ENCODE measurements at places on chromosomes 2 and 18. TPM values are rescaled to one million over a fixed set of nuclear protein-coding genes. Genes with fewer than 3 reads are reported as not detected.

Gene ZFAND2B
- total RNA-seq = 28.2 TPM

- H3K27ac ChIP-seq = no peak overlapping the region
- no peaks in the 10 kb centered on the region for H3K27me3 ChIP-seq
- no peaks in the 10 kb centered on the region for H3K4me1 ChIP-seq
- no peaks in the 10 kb centered on the region for H3K36me3 ChIP-seq
These were observed 188.3 kb upstream of the SLC39A10 start for GRCh38 chr2:195468771-195469170.

- DNase-seq = no peak
- H3K4me1 ChIP-seq = no peaks in the 10 kb centered on the region
- no peaks in the 10 kb centered on the region for H3K36me3 ChIP-seq
These were observed 237.3 kb upstream of the MYT1L start for GRCh38 chr2:2568411-2568810.

Gene LONRF2
- 4.4 TPM for total RNA-seq

DNA sequence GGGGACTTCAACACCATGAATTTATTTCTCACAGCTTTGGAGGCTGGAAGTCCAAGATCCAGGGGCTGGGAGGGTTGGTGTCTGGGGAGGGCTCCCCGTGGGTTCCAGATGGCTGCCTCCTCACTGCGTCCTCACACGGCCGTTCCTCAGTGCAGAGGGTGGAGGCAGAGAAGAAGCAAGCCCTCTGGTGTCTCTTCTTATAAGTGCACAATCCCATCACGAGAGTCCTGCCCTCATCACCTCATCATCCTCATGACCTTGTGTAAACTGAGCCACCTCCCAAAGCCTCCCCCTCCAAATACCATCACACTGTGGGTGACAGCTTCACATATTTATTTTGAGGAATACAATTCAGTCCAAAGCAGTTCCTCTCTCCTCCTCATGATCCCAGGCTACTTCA is 26.3 kb downstream of the TMEM163 start:
- no peaks in the 10 kb centered on the region for H3K36me3 ChIP-seq
- H3K4me3 ChIP-seq = no peak overlapping the region
- H3K27me3 ChIP-seq = no peaks in the 10 kb centered on the region
- no peak for DNase-seq
- H3K4me1 ChIP-seq = peaks cover 5% of the 10 kb centered on the region
- H3K27ac ChIP-seq = no peak overlapping the region

Gene CIB4
- total RNA-seq = 1.3 TPM

DNA sequence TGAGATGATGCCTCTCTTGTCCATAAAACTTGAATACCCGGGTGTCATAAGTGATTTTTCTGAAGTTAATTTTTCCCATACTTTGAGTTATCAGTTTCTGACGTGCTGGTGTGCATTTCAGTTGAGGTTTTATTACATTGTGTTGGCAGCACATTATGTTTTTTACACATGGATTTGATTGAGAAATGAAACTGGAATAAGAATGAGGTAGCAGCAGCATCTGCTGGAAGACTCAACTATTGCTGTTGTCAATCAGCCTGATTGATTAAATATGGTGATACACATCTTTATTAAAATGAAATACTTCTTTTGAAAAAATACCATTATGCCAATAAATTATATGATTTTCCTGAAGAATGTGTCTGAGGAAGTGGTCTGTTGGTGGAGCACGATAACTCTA is 60.5 kb downstream of the INSIG2 start:
- H3K4me3 ChIP-seq = no peak overlapping the region
- no peaks in the 10 kb centered on the region for H3K4me1 ChIP-seq
- no peak for DNase-seq
- no peaks in the 10 kb centered on the region for H3K36me3 ChIP-seq
- H3K27ac ChIP-seq = no peak overlapping the region
- no peaks in the 10 kb centered on the region for H3K27me3 ChIP-seq

Gene FSHR
- total RNA-seq = not detected

- H3K27me3 ChIP-seq = no peaks in the 10 kb centered on the region
- H3K36me3 ChIP-seq = no peaks in the 10 kb centered on the region
- no peak for DNase-seq
These were observed 293.4 kb upstream of the CHST9 start for GRCh38 chr18:27478459-27478858.

- no peak overlapping the region for H3K4me3 ChIP-seq
- peak; percentile 65 for DNase-seq
- peaks cover 28% of the 10 kb centered on the region for H3K4me1 ChIP-seq
- no peak overlapping the region for H3K27ac ChIP-seq
These were observed 43.6 kb downstream of the TSPYL6 start for GRCh38 chr2:54212456-54212855.

DNA sequence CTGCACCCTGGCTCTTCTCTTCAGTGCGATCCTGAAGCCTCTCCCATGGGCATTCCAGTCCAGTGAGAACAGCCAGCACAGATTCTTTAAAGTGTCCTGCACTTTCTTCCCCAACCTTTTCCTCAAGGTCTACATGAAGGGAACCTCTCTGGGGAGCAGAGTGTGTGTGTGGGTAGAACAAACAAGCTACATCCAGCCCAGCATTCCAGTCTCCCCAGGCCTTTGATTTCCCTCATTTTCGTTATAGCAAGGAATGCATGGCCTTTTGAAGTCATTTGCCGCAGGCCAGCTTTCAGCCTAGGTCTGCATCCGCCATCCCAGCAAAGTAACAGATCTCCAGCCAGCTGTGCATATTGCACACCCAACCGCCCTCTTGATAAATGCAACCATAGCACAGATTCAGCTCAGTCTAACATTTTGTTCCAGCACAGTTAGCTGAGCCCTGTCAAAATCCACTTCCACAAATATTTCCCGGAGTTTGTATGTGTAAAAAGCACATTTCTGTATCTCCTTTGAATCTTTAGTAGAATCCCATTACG is 44.6 kb downstream of the CD8B2 start:
- H3K27me3 ChIP-seq = no peaks in the 10 kb centered on the region
- no peaks in the 10 kb centered on the region for H3K36me3 ChIP-seq
- no peak overlapping the region for H3K4me3 ChIP-seq
- peaks cover 3% of the 10 kb centered on the region for H3K4me1 ChIP-seq
- H3K27ac ChIP-seq = no peak overlapping the region

Gene FTCDNL1
- 2.8 TPM for total RNA-seq

Gene SERPINB13
- not detected for total RNA-seq

DNA sequence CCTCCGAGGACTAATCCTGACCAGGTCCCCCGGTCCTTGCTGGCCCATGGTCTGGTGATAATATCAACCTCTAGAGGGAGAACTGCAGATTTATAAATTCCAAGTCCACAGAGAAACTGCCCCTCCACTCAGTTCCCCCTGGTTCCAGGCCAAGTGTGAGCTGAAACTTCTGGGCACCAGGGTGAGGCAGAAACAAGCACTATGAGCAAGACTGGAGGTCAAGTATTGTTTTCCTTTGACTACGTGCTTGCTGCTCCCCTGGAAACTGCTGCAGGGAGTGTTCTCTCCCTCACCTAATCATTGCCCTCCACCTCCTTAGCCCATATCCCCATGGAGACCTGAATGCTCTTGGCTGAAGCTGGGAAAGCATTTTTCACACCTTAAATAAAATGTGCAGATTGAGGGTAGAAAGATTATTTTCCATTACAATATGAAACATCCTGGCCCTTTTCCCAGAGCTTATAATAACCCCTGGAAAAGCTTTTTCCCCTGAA is 135.2 kb downstream of the RDH14 start:
- no peaks in the 10 kb centered on the region for H3K4me1 ChIP-seq
- no peak overlapping the region for H3K27ac ChIP-seq
- H3K36me3 ChIP-seq = no peaks in the 10 kb centered on the region

GRCh38 chr2:129199501-129199900 is 780.0 kb upstream of the RAB6C start:
- H3K27me3 ChIP-seq = no peaks in the 10 kb centered on the region
- no peak overlapping the region for H3K27ac ChIP-seq
- peaks cover 2% of the 10 kb centered on the region for H3K4me1 ChIP-seq
- no peak overlapping the region for H3K4me3 ChIP-seq

GRCh38 chr2:77105008-77105407 is 417.2 kb downstream of the LRRTM4 start:
- H3K36me3 ChIP-seq = no peaks in the 10 kb centered on the region
- DNase-seq = no peak
- no peak overlapping the region for H3K27ac ChIP-seq
- H3K4me1 ChIP-seq = no peaks in the 10 kb centered on the region

Gene PROKR1
- not detected for total RNA-seq

Gene FBLN7
- 2.7 TPM for total RNA-seq

DNA sequence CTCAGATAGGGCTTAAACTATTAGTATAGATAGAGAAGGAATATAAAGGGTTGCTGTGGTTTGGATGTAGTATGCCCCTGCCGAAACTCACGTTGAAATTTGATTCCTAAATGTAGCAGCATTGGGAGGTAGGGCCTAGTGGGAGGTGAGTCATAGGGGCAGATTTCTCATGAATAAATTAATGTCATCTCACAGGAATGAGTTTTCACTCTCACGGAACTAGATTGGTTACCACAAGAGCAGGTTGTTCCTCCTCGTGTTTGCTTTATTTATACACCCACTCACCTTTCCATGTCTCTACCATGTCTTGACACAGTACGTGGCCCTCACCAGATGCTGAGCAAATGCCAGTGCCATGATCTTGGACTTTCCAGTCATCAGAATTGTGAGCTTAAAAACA is 218.2 kb downstream of the RBM43 start:
- H3K27me3 ChIP-seq = no peaks in the 10 kb centered on the region
- H3K36me3 ChIP-seq = no peaks in the 10 kb centered on the region
- H3K4me1 ChIP-seq = peaks cover 20% of the 10 kb centered on the region

- H3K4me1 ChIP-seq = peaks cover 32% of the 10 kb centered on the region
- H3K27ac ChIP-seq = peak overlapping the region; percentile 54
- peak; percentile 98 for DNase-seq
These were observed 18.0 kb downstream of the MAL start for GRCh38 chr2:95043300-95044093.

Gene CRYGC
- total RNA-seq = not detected

DNA sequence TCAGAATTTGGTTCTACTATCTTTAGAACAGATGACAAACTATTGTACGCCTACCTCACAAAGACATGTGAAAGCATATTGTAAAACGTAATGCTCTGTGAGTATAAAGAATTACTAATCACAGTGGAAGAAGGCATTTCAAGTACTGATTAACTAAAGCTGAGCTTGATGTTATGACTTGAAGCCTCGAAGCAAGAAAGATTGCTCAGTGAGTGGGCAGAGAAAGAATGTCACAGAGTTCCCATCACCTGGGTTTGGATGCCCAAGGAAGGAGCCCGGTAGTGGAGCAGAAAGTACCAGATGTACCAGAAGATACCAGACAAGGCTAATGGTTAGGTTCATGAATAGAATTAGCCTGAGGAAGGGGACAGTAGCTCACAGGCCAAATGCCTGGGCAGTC is 39.5 kb upstream of the FAM110C start:
- DNase-seq = no peak
- no peaks in the 10 kb centered on the region for H3K36me3 ChIP-seq
- no peaks in the 10 kb centered on the region for H3K27me3 ChIP-seq
- H3K27ac ChIP-seq = no peak overlapping the region

DNA sequence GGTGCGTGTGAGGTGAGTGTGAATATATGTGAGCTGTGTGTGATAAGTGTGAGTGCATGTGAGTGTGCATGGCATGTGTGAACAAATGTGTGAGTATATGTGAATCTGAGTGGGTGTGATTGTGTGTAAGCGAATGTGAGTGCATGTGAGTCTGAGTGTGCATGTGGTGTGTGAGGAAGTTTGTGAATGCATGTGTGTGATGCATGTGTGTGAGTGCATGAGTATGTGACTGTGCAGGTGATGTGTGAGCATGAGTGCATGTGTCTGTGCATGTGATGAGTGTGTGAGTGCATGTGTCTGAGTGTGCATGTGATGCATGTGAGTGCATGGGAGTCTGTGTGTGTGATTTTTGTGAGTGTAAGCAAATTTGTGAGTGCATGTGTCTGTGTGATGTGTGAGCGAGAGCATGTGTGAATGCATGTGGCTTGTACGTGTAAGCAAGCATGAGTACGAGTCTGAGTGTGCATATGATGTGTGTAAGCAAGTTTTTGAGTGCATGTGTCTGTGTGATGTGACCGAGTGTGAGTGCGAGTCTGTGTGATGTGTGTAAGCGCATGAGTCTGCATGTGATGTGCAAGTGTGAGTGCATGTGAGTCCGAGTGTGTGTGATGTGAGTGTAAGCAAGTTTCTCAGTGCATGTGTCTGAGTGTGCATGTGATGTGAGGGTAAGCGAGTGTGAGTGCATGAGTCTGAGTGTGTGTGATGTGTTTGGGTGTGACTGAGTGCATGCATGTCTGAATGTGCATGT is 43.3 kb downstream of the COPS8 start:
- H3K27me3 ChIP-seq = no peaks in the 10 kb centered on the region
- no peak overlapping the region for H3K27ac ChIP-seq
- peaks cover 16% of the 10 kb centered on the region for H3K4me1 ChIP-seq
- no peak overlapping the region for H3K4me3 ChIP-seq

Gene DSG4
- not detected for total RNA-seq

DNA sequence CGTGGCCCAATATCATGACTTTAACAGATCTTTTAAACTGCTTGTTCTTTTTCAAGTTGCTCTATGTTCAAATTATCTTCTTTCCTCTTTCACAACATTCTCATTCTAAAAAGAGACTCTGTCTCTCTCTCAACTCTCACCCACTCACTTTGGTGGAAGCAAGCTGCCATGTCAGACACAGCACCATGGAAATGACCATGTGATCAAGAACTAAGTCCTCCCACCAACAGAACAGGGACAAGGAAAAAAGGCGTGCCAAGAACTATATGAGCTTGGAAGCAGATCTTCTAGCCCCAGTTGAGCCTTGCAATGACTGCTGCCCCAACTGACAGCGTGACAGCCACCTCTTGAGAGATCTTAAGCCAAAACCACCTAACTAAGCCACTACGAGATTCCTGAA is 23.9 kb downstream of the BAZ2B start:
- DNase-seq = no peak
- H3K27ac ChIP-seq = no peak overlapping the region
- no peaks in the 10 kb centered on the region for H3K4me1 ChIP-seq
- no peaks in the 10 kb centered on the region for H3K36me3 ChIP-seq
- no peaks in the 10 kb centered on the region for H3K27me3 ChIP-seq

DNA sequence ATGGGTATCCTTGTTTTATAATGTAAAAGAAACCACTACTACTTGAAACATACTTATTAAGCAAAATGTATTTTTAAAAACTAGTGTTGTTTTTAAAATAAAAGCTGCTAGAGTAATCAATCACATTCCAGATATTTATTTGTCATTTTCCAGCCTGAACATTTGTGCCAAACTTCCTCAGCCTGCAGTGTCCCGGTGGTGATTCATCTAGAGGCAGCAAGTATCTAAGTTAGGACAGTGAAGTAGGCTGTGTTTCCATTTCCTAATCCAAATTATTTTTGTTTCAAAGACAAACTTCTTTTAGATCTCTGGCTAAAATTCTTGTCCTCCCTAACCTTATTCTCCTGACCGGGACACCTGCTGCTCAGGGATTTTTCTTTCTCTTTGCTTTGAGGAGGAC is 12.8 kb upstream of the GCG start:
- no peak overlapping the region for H3K27ac ChIP-seq
- no peaks in the 10 kb centered on the region for H3K27me3 ChIP-seq
- H3K4me1 ChIP-seq = no peaks in the 10 kb centered on the region
- no peaks in the 10 kb centered on the region for H3K36me3 ChIP-seq
- no peak overlapping the region for H3K4me3 ChIP-seq
- no peak for DNase-seq

DNA sequence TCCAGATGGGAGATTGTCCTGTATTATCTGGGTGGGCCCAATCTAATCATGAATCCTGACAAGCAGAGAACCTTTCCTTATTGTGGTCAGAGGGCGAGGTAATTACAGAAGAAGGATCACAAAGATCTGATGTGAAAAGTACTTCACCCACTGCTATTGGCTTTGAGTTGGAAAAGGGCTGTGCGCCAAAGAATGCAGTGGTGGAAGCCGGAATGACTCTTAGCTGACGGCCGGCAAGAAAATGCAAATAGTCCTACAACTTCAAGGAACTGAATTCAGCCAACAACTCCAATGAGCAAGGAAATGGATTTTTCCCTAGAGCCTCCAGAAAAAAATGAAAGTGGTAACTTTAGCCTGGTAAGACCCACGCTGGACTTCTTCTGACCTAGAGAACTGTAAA is 67.3 kb downstream of the CTNNA2 start:
- H3K27ac ChIP-seq = no peak overlapping the region
- no peaks in the 10 kb centered on the region for H3K36me3 ChIP-seq
- H3K4me1 ChIP-seq = no peaks in the 10 kb centered on the region
